Peyer's patch (tissue), 4 donors: ENCODE measurements at places on chromosomes 2 and 18. TPM values are rescaled to one million over a fixed set of nuclear protein-coding genes. Genes with fewer than 3 reads are reported as not detected.

The DIPK1C gene
- not detected for total RNA-seq

The TUBA3D gene
- 0.88 TPM for total RNA-seq

The MOGAT1 gene
- total RNA-seq = not detected

The PLB1 gene
- total RNA-seq = 9.1 TPM

The PLGLB1 gene
- total RNA-seq = 1.4 TPM

The DSG3 gene
- total RNA-seq = 11.4 TPM

The PROM2 gene
- 13.1 TPM for total RNA-seq

The LCT gene
- total RNA-seq = 73.5 TPM

GRCh38 chr2:38499548-38500282 lies 103.0 kb downstream of the HNRNPLL start:
- peak overlapping the region; percentile 39 for H3K27ac ChIP-seq
- H3K4me1 ChIP-seq = no peaks in the 10 kb centered on the region
- H3K27me3 ChIP-seq = no peaks in the 10 kb centered on the region
- DNase-seq = no peak

DNA sequence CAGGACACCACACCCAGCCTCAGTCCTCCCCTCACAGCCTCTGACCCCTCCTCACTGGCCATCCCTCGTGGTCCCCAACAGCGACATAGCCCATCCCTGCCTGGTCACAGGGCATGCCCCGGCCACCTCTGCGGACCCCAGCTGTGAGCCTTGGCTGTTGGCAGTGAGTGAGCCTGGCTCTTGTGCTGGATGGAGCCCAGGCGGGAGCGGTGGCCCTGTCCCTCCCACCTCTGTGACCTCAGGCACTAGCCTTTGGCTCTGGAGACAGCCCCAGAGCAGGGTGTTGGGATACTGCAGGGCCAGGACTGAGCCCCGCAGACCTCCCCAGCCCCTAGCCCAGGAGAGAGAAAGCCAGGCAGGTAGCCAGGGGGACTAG lies 7.9 kb downstream of the DES start:
- no peak for DNase-seq
- no peaks in the 10 kb centered on the region for H3K4me1 ChIP-seq
- no peaks in the 10 kb centered on the region for H3K27me3 ChIP-seq
- H3K36me3 ChIP-seq = no peaks in the 10 kb centered on the region
- H3K4me3 ChIP-seq = no peak overlapping the region

GRCh38 chr2:234305846-234306245 lies 191.0 kb downstream of the ARL4C start:
- no peaks in the 10 kb centered on the region for H3K27me3 ChIP-seq
- no peak overlapping the region for H3K4me3 ChIP-seq
- H3K36me3 ChIP-seq = no peaks in the 10 kb centered on the region
- H3K4me1 ChIP-seq = no peaks in the 10 kb centered on the region
- no peak overlapping the region for H3K27ac ChIP-seq

GRCh38 chr2:26453421-26454329 lies 24.2 kb downstream of the OTOF start:
- DNase-seq = no peak
- H3K27me3 ChIP-seq = no peaks in the 10 kb centered on the region
- H3K4me1 ChIP-seq = peaks cover 23% of the 10 kb centered on the region
- no peaks in the 10 kb centered on the region for H3K36me3 ChIP-seq
- H3K27ac ChIP-seq = no peak overlapping the region

- H3K27me3 ChIP-seq = no peaks in the 10 kb centered on the region
- no peaks in the 10 kb centered on the region for H3K36me3 ChIP-seq
- DNase-seq = no peak
- no peak overlapping the region for H3K4me3 ChIP-seq
- H3K4me1 ChIP-seq = no peaks in the 10 kb centered on the region
Measured at GRCh38 chr18:42564761-42565160, 550.7 kb downstream of the RIT2 start.

- no peaks in the 10 kb centered on the region for H3K4me1 ChIP-seq
- peaks cover 10% of the 10 kb centered on the region for H3K27me3 ChIP-seq
- no peaks in the 10 kb centered on the region for H3K36me3 ChIP-seq
- no peak for DNase-seq
- no peak overlapping the region for H3K27ac ChIP-seq
Measured at GRCh38 chr2:5701266-5701665, 9.1 kb downstream of the SOX11 start.

GRCh38 chr2:88212251-88212790 lies 42.2 kb downstream of the THNSL2 start:
- no peaks in the 10 kb centered on the region for H3K36me3 ChIP-seq
- no peak for DNase-seq
- H3K4me1 ChIP-seq = no peaks in the 10 kb centered on the region
- no peak overlapping the region for H3K4me3 ChIP-seq

DNA sequence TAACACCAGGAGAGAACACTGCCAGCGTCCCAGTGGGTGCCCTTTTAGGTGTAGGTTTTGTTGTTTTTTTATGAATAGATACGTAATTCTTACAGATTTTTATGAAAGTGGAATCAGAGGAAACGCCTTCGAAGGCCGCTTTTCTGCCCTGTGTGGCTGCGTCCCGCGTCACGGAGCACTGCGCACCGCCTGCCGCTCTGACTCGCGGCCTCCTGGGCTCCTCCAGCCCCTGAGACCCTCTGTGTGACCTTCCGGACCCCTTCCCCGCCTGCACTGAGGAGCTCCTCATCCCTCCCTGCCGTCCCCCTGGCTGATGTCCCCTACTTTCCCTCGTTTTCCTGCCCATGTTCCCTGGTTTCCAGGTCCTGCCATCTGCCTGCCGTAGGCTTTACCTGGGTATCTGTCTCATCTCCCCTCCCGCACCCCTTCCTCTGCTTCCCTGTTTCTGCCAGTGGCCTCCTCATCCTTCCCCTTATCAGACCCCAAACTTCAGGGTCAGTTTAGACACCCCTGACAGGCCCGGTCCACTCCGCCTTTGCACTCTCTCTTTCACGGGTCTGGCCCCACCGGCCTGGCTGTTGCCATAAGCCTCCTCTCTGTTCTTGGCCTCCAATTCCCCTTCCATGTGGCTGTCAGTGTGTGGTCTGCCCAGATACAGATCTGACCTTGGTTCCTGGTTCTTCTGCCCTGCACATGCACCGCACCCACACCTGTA lies 32.7 kb downstream of the PDIA6 start:
- no peaks in the 10 kb centered on the region for H3K27me3 ChIP-seq
- no peaks in the 10 kb centered on the region for H3K4me1 ChIP-seq

- no peak overlapping the region for H3K4me3 ChIP-seq
- DNase-seq = no peak
- no peaks in the 10 kb centered on the region for H3K36me3 ChIP-seq
- no peak overlapping the region for H3K27ac ChIP-seq
- no peaks in the 10 kb centered on the region for H3K27me3 ChIP-seq
Measured at GRCh38 chr18:73043611-73044010, 175.8 kb upstream of the NETO1 start.

- no peaks in the 10 kb centered on the region for H3K36me3 ChIP-seq
- DNase-seq = no peak
- H3K4me1 ChIP-seq = peaks cover 3% of the 10 kb centered on the region
- no peak overlapping the region for H3K4me3 ChIP-seq
- no peaks in the 10 kb centered on the region for H3K27me3 ChIP-seq
Measured at GRCh38 chr2:119230219-119231185, 6.9 kb downstream of the STEAP3 start.

- no peaks in the 10 kb centered on the region for H3K36me3 ChIP-seq
- DNase-seq = no peak
- H3K4me1 ChIP-seq = no peaks in the 10 kb centered on the region
- H3K4me3 ChIP-seq = no peak overlapping the region
- H3K27me3 ChIP-seq = no peaks in the 10 kb centered on the region
Measured at GRCh38 chr2:194363878-194364277, 1293.1 kb upstream of the SLC39A10 start.

- no peaks in the 10 kb centered on the region for H3K27me3 ChIP-seq
- no peak overlapping the region for H3K4me3 ChIP-seq
- no peaks in the 10 kb centered on the region for H3K4me1 ChIP-seq
- H3K36me3 ChIP-seq = no peaks in the 10 kb centered on the region
- no peak overlapping the region for H3K27ac ChIP-seq
Measured at GRCh38 chr2:159455330-159455918, 160.9 kb downstream of the BAZ2B start.

GRCh38 chr2:156356014-156356754 lies 23.7 kb upstream of the NR4A2 start:
- no peak for DNase-seq
- no peaks in the 10 kb centered on the region for H3K36me3 ChIP-seq
- H3K27ac ChIP-seq = no peak overlapping the region
- H3K4me3 ChIP-seq = no peak overlapping the region
- H3K27me3 ChIP-seq = no peaks in the 10 kb centered on the region
- no peaks in the 10 kb centered on the region for H3K4me1 ChIP-seq

DNA sequence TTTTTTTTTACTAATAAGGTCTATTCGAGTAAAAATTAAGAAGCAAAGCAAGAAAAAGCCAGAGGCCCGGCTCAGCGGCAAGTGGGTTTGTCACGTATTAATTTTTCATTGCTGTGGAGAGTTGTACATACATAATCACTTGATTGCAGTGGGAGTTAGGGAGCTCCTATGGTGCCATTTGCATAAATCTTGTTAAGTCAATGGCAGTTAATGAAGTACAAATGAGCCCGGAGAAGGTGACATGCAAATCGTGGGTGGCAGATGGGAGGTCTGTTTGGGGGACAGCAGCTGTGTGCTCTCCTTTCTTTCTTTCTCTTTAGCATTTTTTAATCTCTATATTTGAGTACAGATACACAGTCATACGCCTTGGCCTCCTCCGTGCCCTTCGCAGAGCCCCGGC lies 317.0 kb downstream of the AGAP1 start:
- H3K4me1 ChIP-seq = no peaks in the 10 kb centered on the region
- DNase-seq = no peak
- no peak overlapping the region for H3K27ac ChIP-seq
- peaks cover 87% of the 10 kb centered on the region for H3K36me3 ChIP-seq

- H3K27ac ChIP-seq = no peak overlapping the region
- H3K4me1 ChIP-seq = no peaks in the 10 kb centered on the region
- H3K27me3 ChIP-seq = no peaks in the 10 kb centered on the region
- H3K36me3 ChIP-seq = no peaks in the 10 kb centered on the region
Measured at GRCh38 chr18:63963615-63964256, 6.1 kb upstream of the SERPINB8 start.

- no peaks in the 10 kb centered on the region for H3K36me3 ChIP-seq
- H3K4me1 ChIP-seq = no peaks in the 10 kb centered on the region
- H3K4me3 ChIP-seq = no peak overlapping the region
- no peak for DNase-seq
- H3K27me3 ChIP-seq = no peaks in the 10 kb centered on the region
Measured at GRCh38 chr2:17422061-17422460, 96.2 kb downstream of the RAD51AP2 start.

- no peaks in the 10 kb centered on the region for H3K27me3 ChIP-seq
- H3K4me3 ChIP-seq = peak overlapping the region; percentile 86
- peak overlapping the region; percentile 99 for H3K27ac ChIP-seq
- DNase-seq = peak; percentile 52
- H3K4me1 ChIP-seq = peaks cover 28% of the 10 kb centered on the region
- no peaks in the 10 kb centered on the region for H3K36me3 ChIP-seq
Measured at GRCh38 chr2:63840081-63840784, 1.5 kb upstream of the UGP2 start.

- H3K27me3 ChIP-seq = no peaks in the 10 kb centered on the region
- no peaks in the 10 kb centered on the region for H3K36me3 ChIP-seq
Measured at GRCh38 chr2:151049746-151050145, 211.9 kb downstream of the RBM43 start.

GRCh38 chr2:36536776-36537175 lies 61.2 kb downstream of the FEZ2 start:
- DNase-seq = no peak
- H3K27me3 ChIP-seq = no peaks in the 10 kb centered on the region
- H3K4me1 ChIP-seq = no peaks in the 10 kb centered on the region

DNA sequence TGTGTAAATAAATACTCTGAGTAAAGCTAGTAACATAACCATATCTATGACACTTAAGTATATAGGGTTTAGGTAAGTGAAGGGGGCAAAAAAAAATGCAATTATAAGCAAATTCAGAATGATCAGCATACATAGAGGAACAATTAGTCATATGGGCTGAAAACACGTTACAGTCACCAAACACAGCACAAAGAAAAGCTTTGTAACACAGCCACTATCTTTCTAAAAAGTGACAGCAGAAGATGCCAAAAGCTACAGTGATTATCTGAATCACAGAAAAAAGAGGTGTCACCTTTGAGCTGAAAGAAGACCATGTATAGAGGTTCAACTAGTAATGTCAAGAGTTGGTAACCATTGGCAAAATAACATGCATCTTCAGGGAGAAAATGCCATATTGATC lies 115.5 kb downstream of the ERBB4 start:
- no peak for DNase-seq
- no peaks in the 10 kb centered on the region for H3K27me3 ChIP-seq
- H3K36me3 ChIP-seq = no peaks in the 10 kb centered on the region
- no peak overlapping the region for H3K4me3 ChIP-seq

- H3K27me3 ChIP-seq = no peaks in the 10 kb centered on the region
- no peak overlapping the region for H3K27ac ChIP-seq
- no peak for DNase-seq
- H3K4me1 ChIP-seq = no peaks in the 10 kb centered on the region
Measured at GRCh38 chr2:28696261-28696660, 55.4 kb upstream of the PPP1CB start.

GRCh38 chr18:38884050-38884449 lies 1318.5 kb upstream of the CELF4 start:
- no peak overlapping the region for H3K27ac ChIP-seq
- DNase-seq = no peak
- no peaks in the 10 kb centered on the region for H3K27me3 ChIP-seq
- H3K36me3 ChIP-seq = no peaks in the 10 kb centered on the region
- no peak overlapping the region for H3K4me3 ChIP-seq

- H3K27ac ChIP-seq = no peak overlapping the region
- no peak overlapping the region for H3K4me3 ChIP-seq
- no peak for DNase-seq
Measured at GRCh38 chr2:6937157-6937556, 19.9 kb downstream of the RNF144A start.

GRCh38 chr2:207655000-207655399 lies 29.8 kb upstream of the METTL21A start:
- no peaks in the 10 kb centered on the region for H3K27me3 ChIP-seq
- no peaks in the 10 kb centered on the region for H3K36me3 ChIP-seq
- DNase-seq = no peak
- H3K27ac ChIP-seq = no peak overlapping the region
- H3K4me1 ChIP-seq = no peaks in the 10 kb centered on the region
